ENCODE measurements at places on chromosomes 5 and 9.

DNA sequence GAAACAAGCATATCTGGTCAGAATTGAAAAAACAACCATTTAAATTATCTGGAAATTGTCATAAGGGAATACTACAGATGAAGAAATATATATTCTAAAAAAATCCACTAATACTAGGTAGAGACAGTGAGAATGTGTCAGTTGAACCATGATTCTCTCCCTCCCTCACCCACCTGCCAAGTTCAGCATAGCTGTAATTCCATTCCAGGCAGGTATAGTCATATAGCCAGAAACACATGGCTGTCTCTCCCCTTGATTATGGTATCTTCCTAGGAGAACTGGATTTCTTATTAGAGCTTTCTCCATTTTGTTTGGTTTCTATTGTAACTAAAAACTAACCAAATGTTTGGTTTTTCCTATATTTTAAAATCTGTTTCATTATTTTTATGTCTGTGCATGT is 509.2 kb downstream of the CDH10 start:
- no peak for DNase-seq

DNA sequence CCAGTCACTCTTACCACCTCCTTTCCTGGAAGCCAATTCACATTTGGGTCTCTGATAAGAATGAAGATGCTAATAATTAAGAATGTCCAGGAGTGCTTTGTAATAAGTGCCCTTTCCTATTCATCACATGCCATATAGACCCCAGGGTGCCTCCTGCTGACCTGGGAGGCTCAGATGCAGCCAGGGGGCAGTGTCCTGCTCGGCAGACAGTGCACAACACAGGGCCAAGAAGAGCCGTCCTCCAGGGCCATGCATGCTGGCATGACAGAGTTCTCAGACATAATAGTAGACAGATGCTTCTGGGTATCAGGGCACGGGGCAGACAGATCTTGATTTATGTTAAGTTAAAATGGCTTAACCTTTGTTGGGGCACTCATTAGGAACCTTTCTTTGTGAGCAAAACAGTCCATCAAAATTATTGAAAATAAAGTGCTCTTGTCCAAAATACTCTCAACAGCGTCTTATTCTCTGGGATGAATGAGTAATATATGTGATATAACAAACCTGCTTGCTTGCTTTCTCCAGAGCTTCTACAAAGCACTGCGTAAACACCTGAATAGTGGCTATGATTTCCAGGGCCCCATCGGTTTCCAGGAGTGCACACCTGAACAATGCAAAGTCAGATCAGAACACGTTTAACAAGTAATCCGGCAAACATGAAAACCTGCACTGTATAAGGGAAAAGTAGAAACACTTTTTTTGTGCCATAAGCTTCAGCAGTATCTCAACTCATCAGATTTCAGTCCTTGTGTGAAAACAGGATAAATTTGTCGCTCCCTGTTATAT is 192.7 kb downstream of the FANCC start:
- no peak for DNase-seq

- no peak for DNase-seq
Measured at GRCh38 chr5:169121630-169122420, 179.1 kb downstream of the SLIT3 start.

DNA sequence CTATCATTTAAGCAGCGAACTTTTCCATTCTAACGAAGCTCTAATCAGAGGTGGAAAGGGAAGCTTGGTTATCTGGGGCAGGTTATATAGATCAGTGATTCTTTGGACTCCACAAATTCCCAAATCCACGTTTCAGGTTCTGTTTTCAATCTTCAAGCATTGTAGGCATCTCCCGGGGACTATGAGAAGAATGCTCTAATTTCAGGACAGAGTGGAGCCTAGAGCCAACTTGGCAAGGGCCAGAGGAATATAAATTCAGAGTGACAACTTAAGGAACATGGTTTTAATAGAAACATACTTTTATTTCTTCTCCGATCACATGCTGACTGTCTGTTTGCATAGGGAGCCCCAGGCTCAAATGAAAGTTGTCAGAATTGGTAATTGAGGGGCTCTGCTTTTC is 514.0 kb upstream of the KLF4 start:
- no peak for DNase-seq

DNA sequence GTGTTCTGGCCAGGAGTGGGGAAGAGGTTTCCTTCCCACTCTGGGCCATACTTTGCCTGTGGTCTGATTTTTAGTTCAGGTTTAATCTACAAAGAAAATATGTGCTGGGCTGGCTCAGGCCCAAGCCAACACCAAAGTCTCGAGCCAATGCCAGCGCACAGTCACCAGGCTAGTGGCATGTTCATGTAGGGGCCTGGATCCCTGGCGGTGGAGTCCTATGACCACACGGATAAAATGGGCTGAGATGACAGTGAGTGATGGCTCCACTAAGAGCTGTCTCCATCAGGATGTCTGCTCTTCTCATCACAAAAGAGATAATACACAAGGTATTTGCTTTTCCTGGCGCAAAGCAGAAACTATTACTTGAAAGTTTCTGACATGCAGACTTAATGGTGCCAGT is 92.9 kb upstream of the PTPN3 start:
- no peak for DNase-seq

- no peak for DNase-seq
Measured at GRCh38 chr5:134138416-134139376, 24.2 kb downstream of the TCF7 start.

- no peak for DNase-seq
Measured at GRCh38 chr9:85420750-85421149, 321.0 kb downstream of the AGTPBP1 start.

GRCh38 chr9:16052146-16052545 is 499.3 kb downstream of the CCDC171 start:
- DNase-seq: no peak

DNA sequence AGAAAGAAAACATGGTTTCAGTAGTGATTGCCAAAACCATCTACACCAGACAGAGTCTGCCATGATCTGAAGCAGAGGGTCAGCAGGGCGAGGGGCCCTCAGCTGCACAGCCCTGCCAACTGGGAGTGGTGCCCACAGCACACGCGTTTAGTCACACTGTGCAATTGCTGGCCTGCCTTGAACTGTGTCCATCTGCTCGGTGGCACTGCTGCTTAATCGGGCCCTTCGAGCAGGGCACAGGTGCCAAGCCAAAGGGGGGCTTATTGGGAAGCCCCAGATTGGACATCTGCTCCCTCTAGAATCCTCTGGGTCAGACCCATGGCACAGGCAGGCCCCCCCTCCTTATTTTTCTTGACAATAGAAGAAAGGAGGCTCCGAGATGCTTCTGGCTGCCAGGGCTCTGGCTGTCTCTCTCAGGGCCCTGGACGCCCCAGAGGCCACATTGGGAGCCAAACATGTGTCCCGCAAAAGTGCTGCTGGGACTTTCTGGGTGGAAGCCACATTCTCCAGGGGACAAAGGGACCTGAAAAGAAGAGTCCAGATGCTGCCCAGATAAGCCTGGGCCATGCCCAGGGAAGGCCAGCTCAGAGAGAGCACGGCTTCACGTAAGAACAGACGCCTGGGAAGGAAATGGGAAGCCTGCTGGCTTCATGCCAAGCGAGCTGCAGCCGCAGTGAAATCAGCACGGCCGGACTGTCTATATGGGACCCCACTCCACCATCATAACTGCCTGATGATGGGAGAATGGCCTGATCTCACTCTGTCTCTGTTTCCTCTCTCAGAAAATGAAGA is 349.2 kb downstream of the GADD45G start:
- DNase-seq: no peak

DNA sequence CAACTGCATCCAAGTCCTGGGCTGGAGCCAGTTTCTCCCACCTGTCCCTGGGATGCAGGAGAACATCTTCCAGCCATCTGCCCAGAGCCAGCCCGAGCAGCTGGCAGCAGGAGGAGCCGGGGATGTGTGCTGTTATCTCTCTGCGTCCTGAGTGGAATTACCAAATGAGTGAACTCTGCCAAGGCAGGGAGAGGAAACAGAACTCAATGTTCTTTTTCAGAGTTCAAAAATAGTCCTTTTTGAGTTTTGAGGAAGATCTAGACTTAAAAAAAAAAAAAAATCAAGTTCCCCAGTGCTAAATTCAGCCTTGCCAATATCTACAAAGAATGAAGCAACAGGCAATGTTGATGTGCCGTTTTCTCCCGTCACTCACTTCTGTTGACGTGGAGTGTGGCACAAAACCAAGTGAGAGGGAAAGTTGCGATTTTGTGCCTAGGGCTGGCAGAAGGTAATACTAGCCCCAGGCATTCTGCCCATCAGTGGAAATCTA is 56.2 kb downstream of the TMOD1 start:
- DNase-seq: no peak

GRCh38 chr5:172123269-172123692 is 64.7 kb downstream of the STK10 start:
- DNase-seq: no peak

GRCh38 chr9:20863945-20864344 is 167.5 kb downstream of the HACD4 start:
- no peak for DNase-seq

DNA sequence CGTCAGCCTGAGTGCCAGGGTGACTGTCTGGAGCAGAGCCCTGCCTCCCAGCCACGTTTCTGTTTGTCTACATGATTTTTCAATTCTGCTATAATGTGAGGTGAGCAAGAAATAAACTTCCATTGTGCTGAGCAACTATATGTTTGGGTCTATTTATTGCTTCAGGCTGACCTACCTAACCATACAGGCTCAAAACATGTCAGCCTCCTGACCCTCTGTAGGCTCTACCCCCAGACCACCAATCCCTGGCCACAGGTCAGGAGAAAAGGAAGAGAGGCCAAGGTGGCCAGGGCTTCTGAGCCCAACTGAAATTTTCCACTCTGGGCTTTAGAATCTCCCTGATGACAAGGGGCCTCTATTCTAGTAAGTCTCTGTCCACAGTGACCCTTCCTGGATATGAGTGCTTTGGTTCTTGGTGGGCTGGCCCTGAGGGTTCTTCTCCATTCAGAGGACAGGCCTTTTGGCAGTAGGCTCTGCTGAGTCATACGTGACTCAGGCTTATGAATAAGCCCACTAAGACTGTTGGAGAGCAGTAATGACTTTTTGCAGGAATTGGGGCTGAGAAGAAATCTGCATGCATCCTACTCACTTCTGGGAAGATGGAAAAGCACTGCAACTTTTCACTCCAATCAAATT is 117.2 kb upstream of the TBCA start:
- peak; percentile 9 for DNase-seq

DNA sequence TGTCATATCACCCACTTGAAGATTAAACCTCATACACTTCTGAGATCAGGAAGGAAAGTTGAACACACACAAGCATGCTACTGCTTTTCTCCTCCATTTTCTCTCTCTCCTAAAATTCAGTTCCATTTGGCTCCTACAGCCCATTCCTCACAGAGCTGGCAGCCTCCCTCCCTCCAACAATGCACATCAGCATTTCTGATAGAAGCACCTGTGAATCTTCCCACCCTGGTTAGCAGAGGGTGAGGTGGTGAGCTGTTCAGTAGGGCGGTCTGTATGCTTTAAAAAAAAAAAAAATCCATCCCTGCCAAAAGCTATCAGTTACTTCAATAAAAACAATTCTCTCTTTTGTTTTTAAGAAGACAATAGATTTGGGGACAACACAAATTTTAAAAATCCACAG is 463.2 kb upstream of the KIF2A start:
- no peak for DNase-seq

DNA sequence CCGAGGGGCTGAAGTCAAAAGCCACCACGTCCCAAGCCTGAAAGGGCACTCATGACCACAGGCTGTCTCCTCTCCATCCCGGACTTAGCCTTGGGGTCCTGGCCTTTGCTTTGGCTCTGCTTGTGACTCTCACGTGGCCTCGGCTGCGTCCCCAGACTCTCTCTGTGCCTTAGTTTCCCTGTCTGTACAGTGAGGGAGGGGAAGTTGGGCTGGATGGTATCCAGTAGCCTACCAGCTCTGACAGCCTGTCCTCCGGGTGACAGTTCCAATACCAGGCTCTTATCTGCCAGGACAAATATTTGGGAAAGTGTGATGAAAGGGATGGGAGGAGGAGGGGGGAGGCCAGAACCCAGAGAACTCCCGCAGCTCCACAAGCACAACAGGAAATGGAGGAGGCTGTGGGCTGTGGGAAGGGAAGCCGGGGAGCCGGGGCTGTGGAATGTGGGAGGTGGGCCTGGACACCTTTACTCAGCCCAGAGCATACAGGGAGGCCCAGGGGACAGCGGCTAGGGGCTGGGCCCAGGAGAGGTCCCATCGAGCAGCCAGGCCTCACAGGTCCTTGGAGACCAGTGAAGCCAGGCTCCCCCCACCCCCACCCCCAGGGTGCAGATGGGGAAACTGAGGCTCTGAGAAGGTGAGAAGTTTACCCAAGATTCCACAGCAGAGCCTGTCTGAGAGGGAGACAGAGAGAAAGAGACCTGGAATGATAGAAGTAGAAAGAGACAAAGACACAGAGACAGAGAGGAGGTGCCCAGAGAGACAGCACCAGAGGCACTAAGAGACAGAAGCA is 18.3 kb downstream of the PDGFRB start:
- no peak for DNase-seq

DNA sequence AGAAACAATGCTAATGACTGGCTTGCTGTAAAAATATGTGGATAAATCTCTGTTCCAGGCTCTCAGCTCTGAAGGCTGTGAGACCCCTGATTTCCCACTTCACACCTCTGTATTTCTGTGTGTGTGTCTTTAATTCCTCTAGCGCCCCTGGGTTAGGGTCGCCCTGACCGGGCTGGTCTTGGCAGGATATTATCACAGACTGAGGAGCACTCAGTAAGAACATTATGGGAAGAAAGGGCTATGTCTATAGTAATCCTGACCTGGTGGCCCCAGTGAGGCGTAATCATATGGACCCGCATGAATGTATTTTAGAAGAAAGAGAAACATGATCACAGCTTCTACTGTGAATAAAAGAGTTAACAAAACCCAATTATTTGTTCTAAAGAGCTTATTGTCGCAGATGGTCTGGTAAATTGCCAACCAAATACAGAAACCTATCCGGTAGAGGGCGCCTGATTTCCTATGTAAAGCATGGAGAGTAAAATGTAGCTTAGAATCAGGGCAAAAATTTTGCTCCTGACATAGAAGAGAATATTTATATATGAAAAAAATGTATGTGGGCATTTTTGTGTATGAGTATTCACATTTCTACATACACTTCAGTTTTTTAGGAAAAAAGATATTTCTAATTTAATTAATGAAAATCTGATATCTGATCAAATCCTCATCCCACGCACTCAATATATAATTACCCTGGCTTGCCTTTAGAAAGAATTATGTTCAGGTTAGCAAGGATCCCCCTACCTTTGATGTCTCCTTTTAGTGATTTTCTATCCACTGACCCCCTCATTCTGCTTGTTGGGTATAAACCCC is 5.8 kb upstream of the IFNA1 start:
- DNase-seq: peak; percentile 54

DNA sequence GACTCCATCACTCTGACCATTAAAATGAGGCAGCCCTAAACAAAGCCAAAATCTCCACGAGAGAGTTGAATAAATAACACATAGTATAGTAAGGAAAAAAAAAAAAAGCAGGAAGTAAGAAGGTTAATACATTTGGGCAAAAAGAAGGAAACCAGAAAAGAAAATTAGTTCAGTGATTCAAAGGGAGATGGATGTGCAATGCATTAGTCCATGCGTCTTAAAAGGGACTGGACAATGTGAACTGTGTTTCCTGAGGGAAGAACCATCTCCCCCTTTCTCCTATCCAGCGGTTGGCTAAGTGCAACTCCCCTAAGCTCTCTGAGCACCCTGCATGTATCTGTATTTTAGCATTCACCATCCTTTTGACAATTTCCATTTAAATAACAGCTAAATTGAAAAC is 1.4 kb downstream of the ANKRA2 start:
- no peak for DNase-seq

GRCh38 chr5:155394727-155395126 is 381.2 kb downstream of the KIF4B start:
- no peak for DNase-seq

Data from CD4-positive, alpha-beta T cell treated with Interleukin-1 beta for 1 hour (primary cell).